ENCODE measurements at places on chromosomes 7 and 10.

DNA sequence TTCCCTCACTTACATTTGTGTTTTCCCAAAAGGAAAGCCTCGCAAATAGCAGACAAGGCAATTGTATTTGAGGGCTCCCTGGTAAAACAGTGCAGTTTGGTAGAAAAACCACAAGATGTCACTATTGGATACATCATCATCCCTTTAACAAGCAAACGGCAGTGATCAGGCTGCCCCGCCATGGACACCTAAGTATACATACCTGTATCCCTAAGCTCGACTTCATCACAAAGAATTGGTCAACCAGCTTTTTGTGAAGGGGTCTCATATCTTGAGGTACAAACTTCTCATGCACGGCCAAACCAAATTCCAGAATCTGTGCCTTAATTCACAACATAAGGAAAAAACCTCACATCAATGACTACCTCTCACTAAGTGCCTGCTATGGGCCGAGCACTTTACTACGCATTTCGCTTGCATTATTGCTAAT, 179.5 kb upstream of the IMMP2L start:
- DNase-seq: peak; percentile 39

- no peak for DNase-seq
These were observed 30.1 kb upstream of the TM9SF3 start for GRCh38 chr10:96616961-96617360.

DNA sequence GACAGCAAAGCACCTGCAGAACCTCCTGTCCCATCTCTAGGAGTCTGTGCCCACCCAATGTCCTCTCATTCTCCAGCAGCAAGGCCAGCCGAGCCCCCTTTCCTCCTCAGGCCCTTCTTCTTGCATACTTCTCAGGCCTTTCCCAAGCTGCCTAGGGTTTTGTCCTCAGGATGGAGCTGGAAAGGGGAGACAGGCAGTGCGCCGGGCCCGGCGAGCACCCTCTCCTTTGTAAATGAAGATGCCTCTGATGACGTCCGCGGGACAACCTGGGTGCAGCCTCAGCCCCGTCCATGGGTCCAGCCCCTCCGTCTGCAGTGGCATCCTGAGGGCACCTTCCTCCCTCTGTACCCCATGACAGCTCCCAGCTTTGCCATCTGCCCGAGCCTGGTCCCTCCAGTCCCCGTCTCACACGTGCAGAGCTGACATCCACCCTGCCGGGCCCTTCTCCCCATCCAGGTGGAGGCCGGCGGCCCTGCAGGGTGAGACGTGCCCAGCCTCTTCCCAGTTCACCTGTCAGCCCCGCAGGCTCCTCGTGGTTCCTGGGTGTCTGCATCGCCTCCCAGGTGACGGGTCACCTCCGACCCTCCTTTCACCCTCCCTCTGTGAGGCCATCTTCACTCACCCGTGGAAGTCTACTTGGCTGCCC, 36.4 kb downstream of the JAKMIP3 start:
- no peak for DNase-seq

- DNase-seq: no peak
These were observed 20.4 kb upstream of the C10orf71 start for GRCh38 chr10:49278497-49278981.

DNA sequence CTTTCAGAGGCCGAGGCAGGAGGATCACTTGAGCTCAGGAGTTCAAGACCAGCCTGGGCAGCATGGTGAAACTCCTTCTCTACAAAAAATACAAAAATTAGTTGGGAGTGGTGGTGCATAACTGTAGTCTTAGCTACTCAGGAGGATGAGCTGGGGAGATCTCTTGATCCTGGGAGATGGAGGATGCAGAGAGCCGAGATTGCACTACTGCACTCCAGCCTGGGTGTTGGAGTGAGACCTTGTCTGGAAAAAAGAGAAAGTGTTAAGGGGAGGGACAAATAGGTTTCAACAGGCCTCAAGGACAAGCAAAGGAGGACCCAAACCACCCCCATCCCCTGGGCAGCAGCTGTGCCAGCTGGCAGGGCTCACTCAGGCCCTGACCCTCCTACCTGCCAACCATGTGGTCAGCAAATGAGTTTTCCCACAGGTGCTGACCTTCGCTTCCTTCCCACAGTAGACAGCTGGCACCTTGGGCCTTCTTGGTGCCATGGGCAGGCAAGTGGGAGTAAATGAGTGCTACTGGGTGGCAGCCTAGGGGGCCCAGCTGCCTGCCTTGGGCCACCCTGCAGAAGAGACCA, 5.5 kb upstream of the PNLIPRP2 start:
- DNase-seq: no peak

- DNase-seq: no peak
These were observed 54.1 kb downstream of the NRAP start for GRCh38 chr10:113609704-113610108.

GRCh38 chr10:132787495-132788179, 1.7 kb upstream of the NKX6-2 start:
- no peak for DNase-seq

DNA sequence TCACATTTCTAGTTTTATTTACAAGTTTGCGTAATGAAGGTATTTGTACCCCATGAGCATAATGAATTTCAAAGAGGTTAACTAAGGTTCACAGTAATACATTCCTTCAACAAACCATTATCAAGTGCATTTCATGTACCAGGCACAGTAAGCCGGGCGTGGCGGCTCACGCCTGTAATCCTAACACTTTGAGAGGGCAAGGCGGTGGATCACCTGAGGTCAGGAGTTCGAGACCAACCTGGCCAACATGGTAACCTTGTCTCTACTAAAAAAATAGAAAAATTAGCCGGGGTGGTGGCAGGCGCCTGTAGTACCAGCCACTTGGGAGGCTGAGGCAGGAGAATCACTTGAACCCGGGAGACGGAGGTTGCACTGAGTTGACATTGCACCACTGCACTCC, 4.3 kb upstream of the EIF3A start:
- no peak for DNase-seq

- no peak for DNase-seq
These were observed 239.4 kb downstream of the TNS3 start for GRCh38 chr7:47342296-47343060.

GRCh38 chr10:36344240-36345174, 702.4 kb upstream of the FZD8 start:
- peak; percentile 25 for DNase-seq

DNA sequence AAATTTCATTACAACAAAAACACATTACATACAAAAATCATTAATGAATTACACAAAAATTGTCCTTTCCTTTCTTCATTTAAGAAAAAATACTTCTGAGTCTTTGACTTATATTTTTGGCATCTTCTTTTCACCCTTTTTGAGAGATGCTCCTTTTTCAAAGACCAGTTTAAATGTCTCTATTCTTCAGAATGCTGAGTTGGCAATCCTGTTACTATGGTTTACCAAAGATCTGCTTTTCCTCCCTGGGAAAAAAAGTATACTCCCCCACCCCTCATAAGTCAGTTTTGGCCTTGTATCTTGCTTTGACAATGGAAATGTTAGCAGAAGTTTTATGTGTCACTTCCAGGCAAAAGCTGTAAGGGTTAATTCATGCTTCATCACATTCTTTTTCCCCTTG, 198.4 kb upstream of the GRM3 start:
- DNase-seq: no peak

- no peak for DNase-seq
These were observed 28.9 kb downstream of the MAT1A start for GRCh38 chr10:80260295-80261243.

- no peak for DNase-seq
These were observed 110.9 kb upstream of the PPIF start for GRCh38 chr10:79236433-79236765.

DNA sequence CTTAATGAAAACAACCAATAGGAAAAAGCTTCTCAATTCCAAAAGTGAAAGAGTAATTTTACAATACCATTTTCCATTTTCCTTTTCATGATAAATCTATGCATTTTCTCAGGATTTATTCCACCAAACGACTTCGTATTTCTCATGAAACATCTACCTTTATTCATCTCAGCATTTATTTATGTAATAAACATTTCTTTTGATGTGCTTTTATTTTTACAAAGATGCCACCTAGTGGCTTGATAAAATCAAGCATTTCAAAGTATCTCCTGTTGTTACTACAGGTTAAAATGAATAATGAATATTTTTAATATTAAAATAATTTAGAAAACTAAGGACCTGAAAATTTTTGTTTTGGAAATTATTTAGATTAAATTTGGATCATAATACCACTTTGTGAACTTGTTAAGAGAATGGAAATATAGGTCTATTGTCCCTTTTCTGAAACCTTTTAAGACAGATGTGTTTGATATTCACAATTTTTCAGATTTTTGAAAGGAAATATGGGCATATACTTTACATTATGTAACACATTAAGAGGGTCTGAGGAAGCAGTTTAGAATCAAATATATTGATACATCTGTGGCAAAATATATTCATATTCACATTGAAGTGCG, 2.7 kb upstream of the IQUB start:
- DNase-seq: no peak

- DNase-seq: no peak
These were observed 334.4 kb downstream of the GPR158 start for GRCh38 chr10:25509151-25509550.

DNA sequence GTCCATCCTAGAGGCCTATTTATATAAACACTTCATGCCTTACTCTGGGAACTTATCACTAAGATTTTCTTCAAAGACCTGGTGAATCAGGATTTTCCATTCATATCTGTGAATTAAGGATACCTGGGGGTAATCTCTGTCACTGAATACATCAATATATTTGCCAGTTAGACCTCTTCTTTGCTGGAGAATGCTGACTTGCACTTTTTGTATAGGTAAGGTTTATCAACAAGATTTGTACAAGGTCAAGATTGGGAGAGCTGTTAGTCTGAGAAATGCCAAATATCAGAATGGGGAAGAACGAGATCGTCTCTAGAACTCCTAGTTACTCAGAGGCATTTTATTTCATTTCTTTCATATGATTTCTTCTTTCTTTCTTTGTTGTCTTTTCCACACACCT, 1060.0 kb downstream of the NRG3 start:
- no peak for DNase-seq

DNA sequence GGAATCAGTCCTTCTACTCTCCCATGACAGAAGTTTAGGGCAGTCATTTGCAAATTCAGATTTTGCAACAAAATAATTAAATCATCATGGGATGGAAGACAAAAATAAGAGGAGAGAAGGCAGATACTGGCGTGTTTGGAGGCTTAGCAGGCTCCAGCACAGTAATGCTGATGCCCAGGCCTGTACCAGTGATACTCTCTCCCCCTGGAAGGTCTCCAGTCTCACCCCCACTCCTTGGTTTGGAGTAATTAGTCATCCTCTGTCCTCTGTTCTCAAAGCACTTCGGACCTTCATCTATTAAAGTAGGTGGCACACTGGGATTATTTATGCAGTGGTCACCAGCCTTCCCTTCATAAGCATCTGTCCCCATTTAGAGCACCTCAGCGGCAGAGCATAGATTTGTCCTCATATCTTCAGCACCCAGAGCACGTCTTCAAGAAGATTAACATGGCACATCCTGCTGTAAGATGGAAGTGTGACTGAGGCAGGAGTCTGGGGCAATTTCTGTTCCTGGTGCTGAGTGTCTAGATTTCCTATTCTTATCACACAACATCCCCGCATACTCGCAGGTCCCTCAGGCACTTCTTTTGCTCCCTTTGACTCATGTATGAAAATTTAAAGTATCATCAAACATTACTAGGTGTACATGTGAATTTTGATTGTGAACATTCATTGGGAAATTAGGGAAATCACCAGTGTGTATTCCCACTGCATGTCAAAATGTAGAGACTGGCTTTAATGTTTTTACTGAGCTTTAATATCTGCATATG, 31.3 kb upstream of the TRIL start:
- DNase-seq: no peak

DNA sequence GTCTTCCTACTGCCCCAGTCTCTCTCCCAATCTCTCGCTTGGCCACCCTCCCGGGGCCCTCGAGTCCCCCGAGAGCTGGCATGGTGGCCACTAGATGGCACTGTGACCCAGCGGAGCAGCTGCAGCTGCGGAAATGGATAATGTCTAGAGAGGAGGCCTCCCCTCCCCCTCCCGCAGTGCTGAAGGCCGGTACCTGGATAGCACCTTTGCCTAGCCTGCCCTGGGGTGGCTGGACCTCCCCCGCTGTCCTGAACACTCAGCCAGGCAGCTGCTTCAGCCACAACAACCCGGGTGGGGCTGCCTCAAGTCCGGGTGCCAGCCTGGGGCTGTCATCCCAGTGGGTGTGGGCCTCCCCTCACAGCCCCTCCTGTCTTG, 65.2 kb downstream of the GOLGA7B start:
- DNase-seq: peak; percentile 8

DNA sequence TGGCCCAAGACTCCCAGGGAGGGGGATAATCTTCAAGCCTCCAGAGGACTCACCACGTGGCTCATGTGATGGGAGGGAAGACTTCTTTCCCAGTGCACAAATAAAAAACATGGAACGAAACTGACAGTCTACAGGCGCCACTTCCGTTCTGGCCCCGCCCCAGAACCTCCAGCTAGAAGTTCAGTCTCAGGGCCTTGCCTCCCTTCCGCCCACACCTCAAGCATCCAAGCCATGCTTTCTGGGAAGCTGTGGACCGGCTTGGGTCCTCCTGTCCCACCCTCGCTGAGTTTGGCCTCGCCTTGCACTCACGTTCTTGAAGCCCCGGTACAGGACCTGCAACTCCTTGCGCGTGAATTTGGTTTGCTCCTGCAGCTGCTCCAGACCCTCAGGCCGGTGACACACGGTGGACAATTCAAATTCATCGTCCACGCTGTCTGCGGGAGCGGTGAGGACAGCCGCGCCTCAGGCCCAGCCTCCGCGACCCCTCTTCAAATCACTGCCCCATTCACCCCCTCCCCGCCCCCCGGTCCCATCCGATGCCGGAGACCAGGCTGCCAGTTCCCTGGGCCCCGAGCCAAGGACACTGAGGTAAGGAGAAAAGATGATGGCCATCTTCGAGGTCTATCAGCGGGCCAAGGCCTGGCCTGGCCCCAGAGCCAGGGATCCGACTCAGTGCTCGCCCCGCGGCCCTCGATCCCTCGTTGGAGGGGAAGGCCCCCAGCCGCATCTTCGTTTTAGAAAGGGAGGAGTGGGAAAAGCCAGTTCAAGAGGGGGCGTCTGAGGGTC, 10.7 kb upstream of the OGA start:
- no peak for DNase-seq

- no peak for DNase-seq
These were observed 31.1 kb upstream of the EZH2 start for GRCh38 chr7:148915211-148915610.

DNA sequence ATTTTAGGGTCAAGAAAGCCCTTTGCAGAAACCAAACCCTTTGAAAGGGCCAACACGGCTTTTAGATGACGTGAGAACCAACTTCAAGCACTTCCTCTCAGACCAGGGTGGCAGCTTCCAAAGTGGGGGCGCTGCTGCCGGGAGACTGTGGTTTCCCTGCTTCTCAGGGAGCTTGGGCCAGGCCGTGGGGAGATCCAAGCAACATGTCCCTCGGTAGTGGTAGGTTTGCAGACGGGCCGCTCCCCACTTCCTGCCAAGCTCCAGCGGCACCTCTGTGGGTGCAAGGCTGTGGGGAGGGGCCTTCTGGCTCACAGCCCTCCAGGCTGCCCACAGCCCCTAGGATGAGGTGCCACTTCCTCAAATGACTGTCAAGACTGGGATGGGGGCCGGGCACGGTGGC, 132.4 kb downstream of the FAM53B start:
- no peak for DNase-seq

- no peak for DNase-seq
These were observed 133.1 kb downstream of the TFPI2 start for GRCh38 chr7:93757426-93757825.

- no peak for DNase-seq
These were observed 222.2 kb upstream of the GPR26 start for GRCh38 chr10:123443924-123444323.

GRCh38 chr7:7821517-7821916, 103.1 kb upstream of the RPA3 start:
- no peak for DNase-seq

- no peak for DNase-seq
These were observed 7.8 kb upstream of the TBX20 start for GRCh38 chr7:35261476-35262285.

- no peak for DNase-seq
These were observed 5.7 kb downstream of the NOS3 start for GRCh38 chr7:150996376-150997074.

Measured in fibroblast of skin of left quadriceps (primary cell).